C1 segment of cervical spinal cord (tissue), 14 donors: ENCODE measurements at places on chromosomes 12 and 14.

DNA sequence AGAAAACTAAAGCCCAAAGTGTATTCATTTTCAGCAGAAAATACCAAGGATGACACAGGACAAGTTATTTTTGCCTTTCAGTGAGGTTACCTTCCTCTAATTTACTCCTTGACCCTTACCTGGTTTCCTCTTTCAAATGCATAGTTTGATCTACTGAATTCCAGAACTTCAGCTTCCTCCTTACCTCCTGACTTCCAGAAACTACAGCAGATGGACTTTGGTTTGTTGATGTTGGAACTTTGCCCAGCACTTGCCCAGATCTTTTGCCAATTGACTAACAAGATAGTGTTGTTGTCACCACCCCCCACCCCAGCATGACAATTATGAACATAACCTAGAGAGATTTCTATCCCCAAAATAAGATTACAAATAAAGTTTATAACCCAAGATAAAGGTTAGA lies 63.2 kb downstream of the NAV3 start:
- no peak for DNase-seq

- DNase-seq: no peak
Observed at GRCh38 chr12:94699801-94700200, 49.4 kb upstream of the TMCC3 start.

- DNase-seq: no peak
Observed at GRCh38 chr14:62451221-62451620, 594.0 kb downstream of the KCNH5 start.

DNA sequence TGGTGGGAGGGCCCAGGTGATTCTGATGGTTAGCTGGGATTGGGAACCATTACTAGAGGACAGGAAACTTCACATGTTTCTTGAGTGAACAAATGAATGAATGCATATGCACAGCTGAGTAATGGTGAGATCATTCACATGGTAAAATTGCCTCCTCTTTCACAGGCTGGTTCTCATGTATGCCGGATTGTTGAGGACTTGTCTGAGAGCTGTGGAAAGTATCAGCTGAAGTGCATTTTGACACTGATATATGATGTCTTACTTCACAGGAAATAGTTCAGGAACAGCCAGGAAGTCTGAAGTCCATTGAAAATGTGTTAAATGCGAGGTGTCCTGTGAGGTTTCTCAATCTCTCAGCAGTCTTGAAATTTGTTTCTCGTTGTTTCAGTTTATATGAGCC lies 77.6 kb upstream of the DACT1 start:
- DNase-seq: no peak

GRCh38 chr12:91127751-91128150 lies 16.5 kb upstream of the LUM start:
- DNase-seq: no peak

- no peak for DNase-seq
Observed at GRCh38 chr14:48857366-48857765, 728.8 kb downstream of the RPS29 start.

DNA sequence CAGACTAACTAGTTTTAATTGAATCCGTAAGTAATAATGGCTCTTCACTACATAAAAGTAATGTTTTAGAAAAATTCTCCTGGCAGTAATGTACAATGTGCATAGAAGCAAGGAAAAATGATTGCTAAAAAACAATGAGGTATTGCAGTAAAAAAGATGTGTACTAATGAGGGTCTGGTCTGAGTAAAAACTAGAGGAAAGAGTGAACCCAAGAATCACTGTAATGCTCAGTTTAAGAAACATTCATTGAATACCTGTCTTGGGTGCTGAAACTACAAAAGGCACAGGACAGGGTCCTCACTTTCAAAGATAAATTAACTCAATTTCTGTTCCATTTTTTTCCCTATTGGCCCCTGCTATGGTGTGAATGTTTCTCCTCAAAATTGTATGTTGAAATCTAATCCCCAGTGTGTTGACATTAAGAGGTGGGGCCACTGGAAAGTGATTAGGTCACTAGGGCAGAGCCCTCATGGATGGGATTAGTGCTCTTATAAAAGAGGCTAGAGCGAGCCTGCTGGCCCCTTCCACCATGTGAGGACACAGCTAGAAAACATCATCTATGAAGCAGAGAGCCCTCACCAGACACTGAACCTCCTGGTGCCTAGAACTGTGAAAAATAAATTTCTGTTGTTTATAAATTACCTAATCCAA lies 51.6 kb downstream of the RPS6KA5 start:
- DNase-seq: no peak
